ENCODE measurements at places on chromosomes 12 and 14. TPM values are rescaled to one million over a fixed set of nuclear protein-coding genes. Genes with fewer than 3 reads are reported as not detected.

The ING4 gene
- 123 TPM for polyA plus RNA-seq

The ZDHHC22 gene
- polyA plus RNA-seq: 0.45 TPM

The DEPDC4 gene
- 6.3 TPM for polyA plus RNA-seq

The CPNE6 gene
- polyA plus RNA-seq: not detected

The DIO3 gene
- 0.19 TPM for polyA plus RNA-seq

The SLC4A8 gene
- polyA plus RNA-seq: 2.9 TPM

The ABCD4 gene
- polyA plus RNA-seq: 141 TPM

The KLRD1 gene
- 0.53 TPM for polyA plus RNA-seq

The SDR9C7 gene
- 0.10 TPM for polyA plus RNA-seq

The FOXJ2 gene
- 25.7 TPM for polyA plus RNA-seq

The KRT73 gene
- 0.06 TPM for polyA plus RNA-seq

The IFNG-AS1 gene
- polyA plus RNA-seq: not detected

The PABPN1 gene
- 322 TPM for polyA plus RNA-seq

The OR10AD1 gene
- polyA plus RNA-seq: 0.17 TPM

The KIF26A gene
- polyA plus RNA-seq: 21.4 TPM

The SLC10A1 gene
- not detected for polyA plus RNA-seq

The RPGRIP1 gene
- 0.37 TPM for polyA plus RNA-seq

The GPR162 gene
- polyA plus RNA-seq: 35.6 TPM

The PRR4 gene
- polyA plus RNA-seq: 4.4 TPM

The DBX2 gene
- polyA plus RNA-seq: 0.17 TPM

The CLEC1A gene
- polyA plus RNA-seq: 3.7 TPM

The PTPN21 gene
- 39.7 TPM for polyA plus RNA-seq

The LRRC10 gene
- not detected for polyA plus RNA-seq

The MAP1LC3B2 gene
- polyA plus RNA-seq: 7.9 TPM

The IL26 gene
- not detected for polyA plus RNA-seq

The TAMALIN gene
- polyA plus RNA-seq: 16.6 TPM

The DLK1 gene
- polyA plus RNA-seq: 7.3 TPM

All from left renal cortex interstitium (tissue), 4 donors.